ENCODE measurements at places on chromosomes 6 and 20. TPM values are rescaled to one million over a fixed set of nuclear protein-coding genes. Genes with fewer than 3 reads are reported as not detected.

- DNase-seq, result no peak
Measured at GRCh38 chr20:38986663-38987062, 24.5 kb downstream of the DHX35 start.

GRCh38 chr6:40146902-40147301 lies 212.6 kb upstream of the MOCS1 start:
- peak; percentile 5 for DNase-seq

Gene OR2H1
- not detected for total RNA-seq

Gene SLC35D3
- total RNA-seq, result 0.09 TPM

Gene PKIB
- total RNA-seq, result 4.5 TPM

DNA sequence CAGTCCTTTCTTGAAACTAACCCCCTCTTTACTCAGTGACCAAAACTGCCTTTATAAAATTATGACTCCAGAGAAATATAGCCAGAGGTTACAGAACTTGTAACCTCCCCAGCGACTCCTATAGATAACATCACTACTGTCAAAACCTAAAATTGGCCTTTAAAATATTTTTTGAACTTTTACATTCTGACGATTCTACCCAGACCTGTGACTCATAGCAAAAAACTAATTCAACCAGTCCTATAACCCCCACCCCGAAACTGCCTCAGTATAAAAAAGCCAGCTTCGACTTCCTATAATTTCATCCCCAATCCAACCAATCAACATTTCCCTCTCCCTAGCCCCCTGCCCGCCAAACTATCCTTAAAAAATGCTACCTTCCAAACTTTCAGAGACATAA lies 13.9 kb downstream of the JPH2 start:
- DNase-seq, result no peak

GRCh38 chr6:43980004-43980795 lies 147.1 kb downstream of the MRPL14 start:
- no peak for DNase-seq

GRCh38 chr6:159555082-159555875 lies 137.8 kb downstream of the SOD2 start:
- no peak for DNase-seq

GRCh38 chr6:126252154-126252553 lies 87.8 kb upstream of the CENPW start:
- no peak for DNase-seq

Gene SNAP25
- total RNA-seq, result 5.4 TPM

Gene PRICKLE4
- total RNA-seq, result 6.9 TPM

Gene RPL10A
- total RNA-seq, result 1,164 TPM

DNA sequence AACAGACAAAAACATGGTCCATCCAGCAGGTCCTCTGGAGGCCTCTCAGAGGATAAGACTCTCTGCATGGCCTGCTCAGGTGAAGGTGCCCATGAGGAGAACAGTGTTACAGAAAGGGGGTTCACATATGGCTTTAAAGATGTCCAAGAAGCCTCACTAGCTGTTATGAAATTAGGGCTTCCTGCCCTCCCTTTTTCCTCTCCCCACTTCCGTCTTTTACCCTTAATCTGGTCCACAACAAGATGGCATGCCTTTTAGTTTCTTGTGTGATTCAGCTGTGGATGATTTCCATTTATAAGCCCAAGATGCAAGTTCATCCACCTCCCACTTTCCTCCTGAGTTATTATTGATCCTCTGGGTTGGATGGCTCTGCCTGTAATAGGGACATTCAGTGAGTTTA lies 14.0 kb downstream of the GCNT2 start:
- DNase-seq, result no peak
